CD8-positive, alpha-beta memory T cell (primary cell): ENCODE measurements at places on chromosomes 3 and 15. TPM values are rescaled to one million over a fixed set of nuclear protein-coding genes. Genes with fewer than 3 reads are reported as not detected.

THRB gene
- not detected for total RNA-seq

GXYLT2 gene
- not detected for total RNA-seq

SLC15A2 gene
- total RNA-seq = 0.88 TPM

FANCD2OS gene
- total RNA-seq = not detected

MAPKAPK3 gene
- 153 TPM for total RNA-seq

ARL14 gene
- not detected for total RNA-seq

FETUB gene
- not detected for total RNA-seq

CRYGS gene
- total RNA-seq = 3.0 TPM

PLCB2 gene
- 57.7 TPM for total RNA-seq

MYEF2 gene
- total RNA-seq = 9.8 TPM

C2CD4A gene
- 0.09 TPM for total RNA-seq

SPATA12 gene
- not detected for total RNA-seq

SLC28A2 gene
- total RNA-seq = not detected

GOLGA6L26 gene
- total RNA-seq = not detected

NFKBIZ gene
- total RNA-seq = 32.3 TPM

INKA1 gene
- 1.7 TPM for total RNA-seq

GABRR3 gene
- not detected for total RNA-seq

IL1RAP gene
- 6.7 TPM for total RNA-seq

TIMMDC1 gene
- total RNA-seq = 158 TPM

STXBP5L gene
- not detected for total RNA-seq

HYAL1 gene
- total RNA-seq = 0.13 TPM

RAB5A gene
- total RNA-seq = 75.3 TPM

LMAN1L gene
- total RNA-seq = not detected

NISCH gene
- total RNA-seq = 66.2 TPM

CHRNA7 gene
- total RNA-seq = not detected

TRIP4 gene
- total RNA-seq = 25.1 TPM

MORC1 gene
- total RNA-seq = not detected

DAG1 gene
- 20.9 TPM for total RNA-seq

GOLGA8G gene
- total RNA-seq = not detected

GP5 gene
- 0.31 TPM for total RNA-seq

GHRL gene
- not detected for total RNA-seq

CAMP gene
- not detected for total RNA-seq

GDPGP1 gene
- total RNA-seq = 10.3 TPM

TTC21A gene
- 0.80 TPM for total RNA-seq

CYP8B1 gene
- not detected for total RNA-seq

BTBD1 gene
- total RNA-seq = 55.5 TPM

CXCR6 gene
- 5.8 TPM for total RNA-seq

SOX2 gene
- not detected for total RNA-seq

ISLR gene
- not detected for total RNA-seq

TRIM71 gene
- total RNA-seq = 0.07 TPM

CCR1 gene
- total RNA-seq = 1.8 TPM

CCR2 gene
- total RNA-seq = 0.51 TPM

LMOD3 gene
- not detected for total RNA-seq

NPTN gene
- 55.8 TPM for total RNA-seq

PLS1 gene
- total RNA-seq = 3.7 TPM

TOP2B gene
- 96.5 TPM for total RNA-seq

CLDN18 gene
- total RNA-seq = not detected

CHRFAM7A gene
- total RNA-seq = not detected

AGTR1 gene
- total RNA-seq = not detected

CAND2 gene
- 1.0 TPM for total RNA-seq

SPINK8 gene
- not detected for total RNA-seq

GOLGA8M gene
- total RNA-seq = not detected
